Fibroblast of skin of back (primary cell): ENCODE measurements at places on chromosomes 5 and 9.

DNA sequence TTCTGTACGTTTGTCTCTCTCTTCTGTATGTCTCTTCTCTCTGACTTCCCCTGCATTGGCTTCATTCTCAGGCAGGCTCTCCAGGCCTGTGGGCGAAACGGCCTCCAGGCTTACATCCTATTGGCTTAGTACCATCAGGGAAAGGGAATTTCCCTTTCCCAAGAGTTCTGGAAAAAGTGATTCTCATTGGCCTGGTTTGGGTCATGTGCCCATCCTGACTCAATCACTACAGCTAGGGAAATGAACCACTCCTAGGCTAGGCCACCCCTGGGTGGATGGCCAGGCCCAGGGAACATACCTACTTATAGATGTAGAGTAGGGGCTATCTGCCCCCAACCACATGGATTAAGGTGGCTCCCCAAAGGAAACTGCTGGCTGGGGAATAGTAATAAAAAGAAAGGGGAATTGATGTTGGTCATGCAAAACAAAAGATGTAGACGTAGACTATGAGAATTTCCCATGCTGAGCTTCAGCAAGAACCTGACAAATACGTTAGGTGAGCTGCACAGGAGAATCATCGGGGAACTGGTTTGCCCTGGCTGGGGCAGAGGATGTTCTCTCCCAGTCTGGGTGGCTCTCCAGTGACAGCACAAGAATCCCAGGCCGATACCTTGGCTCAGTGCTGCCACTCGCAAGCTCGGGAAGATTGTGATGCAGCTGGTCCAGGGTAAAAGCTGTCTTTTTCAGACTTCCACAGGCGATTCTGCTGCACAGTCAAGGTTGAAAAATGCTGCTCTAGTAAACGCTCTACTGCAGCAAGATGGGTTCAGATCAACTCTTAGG is 3.7 kb upstream of the EGR1 start:
- peak; percentile 71 for DNase-seq

DNA sequence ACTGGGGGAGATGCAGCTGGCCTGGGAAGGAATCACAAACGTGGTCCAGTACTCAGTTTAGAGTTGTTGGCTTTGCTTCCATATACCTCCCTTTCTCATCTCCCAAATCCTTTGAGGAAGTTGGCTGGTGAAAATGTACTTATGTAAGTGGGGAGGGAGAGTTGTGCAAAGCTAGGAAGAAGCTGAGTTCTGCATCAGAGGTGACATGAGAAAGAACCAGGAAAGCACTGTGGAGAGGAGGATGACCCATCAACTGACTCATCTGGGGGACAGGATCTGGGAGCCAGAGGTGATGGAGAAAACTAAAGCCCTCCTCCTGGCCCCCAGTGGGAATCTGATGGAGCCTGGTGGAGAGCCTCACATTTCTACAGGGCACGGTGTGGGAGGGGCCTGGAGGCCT is 16.2 kb downstream of the KCNMB1 start:
- DNase-seq, result peak; percentile 10

DNA sequence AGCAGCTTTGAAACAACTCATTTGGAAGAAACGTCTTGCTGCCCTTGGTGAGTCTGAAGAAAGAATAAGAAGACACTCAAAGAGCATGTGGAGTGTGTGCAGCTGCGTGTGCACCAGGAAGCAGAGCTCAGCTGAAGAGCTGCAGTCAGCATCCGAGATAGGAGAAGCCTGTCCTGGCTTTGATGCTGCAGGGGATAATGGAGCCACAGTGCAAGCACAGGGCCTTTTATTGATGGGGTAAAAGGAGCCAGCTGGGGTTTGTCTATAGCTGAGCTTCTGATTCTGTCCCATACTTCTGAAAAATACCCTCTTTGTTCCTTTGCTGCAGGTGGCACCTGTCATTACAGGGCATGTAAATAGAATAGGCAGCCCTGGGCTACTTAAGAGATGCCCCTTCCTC is 375.7 kb upstream of the ZNF462 start:
- no peak for DNase-seq

GRCh38 chr5:11903614-11904264 is 507 bp downstream of the CTNND2 start:
- peak; percentile 35 for DNase-seq

- DNase-seq, result no peak
These were observed 34.2 kb upstream of the IL7R start for GRCh38 chr5:35822511-35822910.

DNA sequence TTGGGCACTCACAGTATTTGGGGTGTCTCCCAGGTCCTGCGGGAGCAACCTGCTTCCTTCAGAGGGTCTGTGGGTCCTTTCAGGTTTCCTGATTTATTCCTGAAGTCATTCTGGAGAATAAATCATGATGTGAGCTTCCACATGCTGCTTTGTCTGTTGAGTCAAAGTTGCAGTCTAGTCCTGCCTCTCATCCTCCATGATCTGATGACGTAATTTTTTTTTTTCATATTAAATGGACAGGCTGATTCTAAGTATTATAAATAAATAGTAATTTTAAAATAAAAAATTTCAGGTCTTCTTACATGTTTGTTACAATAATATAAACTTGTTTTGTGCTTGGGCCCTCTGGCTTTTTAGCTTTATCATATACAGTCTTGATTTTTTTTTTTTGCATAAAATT is 26.3 kb upstream of the RIOK2 start:
- DNase-seq, result no peak

DNA sequence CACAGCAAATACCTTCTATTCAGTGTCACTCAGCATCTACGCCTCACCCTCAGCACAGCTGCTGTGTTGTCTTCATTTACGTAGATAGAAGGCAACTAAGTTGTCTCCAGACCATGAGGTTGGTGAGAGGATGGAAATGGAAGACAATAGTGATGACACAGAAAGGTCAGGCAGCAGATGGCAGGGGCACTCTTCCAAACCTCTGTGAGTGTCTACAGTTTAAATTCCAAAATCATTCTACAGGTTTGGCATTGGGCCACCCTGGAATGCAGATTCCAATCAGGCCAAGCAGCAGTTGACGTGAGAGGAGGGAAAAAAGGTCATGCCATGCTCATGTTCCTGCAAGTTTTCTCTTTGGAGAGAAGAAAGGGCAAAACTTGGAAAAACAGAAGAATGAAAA is 68.7 kb upstream of the ADAMTSL1 start:
- DNase-seq, result peak; percentile 63

- no peak for DNase-seq
These were observed 343.9 kb downstream of the NFIB start for GRCh38 chr9:13970018-13970417.

DNA sequence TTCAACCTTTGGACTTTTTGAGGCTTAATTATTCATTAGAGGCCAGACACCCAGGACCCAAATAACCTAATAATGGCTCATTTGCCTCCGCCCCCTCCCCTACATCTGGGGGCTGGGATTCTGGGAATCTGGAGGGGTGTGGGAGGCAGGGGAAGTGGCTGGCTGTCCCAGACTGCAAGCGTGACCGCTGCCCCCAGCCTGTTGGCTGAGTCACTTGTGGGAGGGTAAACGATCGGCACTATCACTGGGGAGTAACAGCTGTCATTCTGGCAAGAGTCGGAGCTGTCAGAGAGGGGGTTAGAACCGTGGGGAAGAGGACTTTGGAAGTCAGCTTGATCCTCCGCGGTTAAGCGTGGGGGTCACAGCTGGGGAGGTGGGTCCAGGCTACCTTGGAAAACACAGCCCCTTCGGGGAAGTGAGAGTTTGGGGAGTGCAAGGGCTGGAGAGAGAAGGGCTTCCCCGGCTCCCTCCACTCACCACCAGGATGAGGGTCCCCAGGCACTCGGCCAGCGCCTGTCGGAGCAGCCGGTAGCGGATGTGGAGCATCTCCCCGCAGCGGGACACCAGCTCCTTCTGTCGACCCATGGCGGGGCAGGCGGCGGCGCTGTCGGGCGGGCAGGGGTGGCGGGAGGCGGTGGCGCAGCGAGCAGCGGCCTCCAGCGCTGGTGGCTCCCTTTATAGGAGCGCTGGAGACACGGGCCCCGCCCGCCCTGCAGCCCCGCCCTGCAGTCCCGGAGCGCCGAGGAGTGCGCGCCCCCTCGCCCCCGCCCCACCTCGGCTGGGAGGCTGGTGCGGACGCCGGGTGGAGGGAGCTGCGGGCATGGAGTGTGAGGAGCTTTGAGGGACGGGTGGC is at the start of gene AQP3:
TSS of gene AQP3 (minus strand) at position 648 of the 853 bp plus-strand sequence. CDS start at position 585, 63 bp downstream.
- peak; percentile 66 for DNase-seq

- peak; percentile 21 for DNase-seq
These were observed 5.6 kb upstream of the PURA start for GRCh38 chr5:140108093-140109017.

DNA sequence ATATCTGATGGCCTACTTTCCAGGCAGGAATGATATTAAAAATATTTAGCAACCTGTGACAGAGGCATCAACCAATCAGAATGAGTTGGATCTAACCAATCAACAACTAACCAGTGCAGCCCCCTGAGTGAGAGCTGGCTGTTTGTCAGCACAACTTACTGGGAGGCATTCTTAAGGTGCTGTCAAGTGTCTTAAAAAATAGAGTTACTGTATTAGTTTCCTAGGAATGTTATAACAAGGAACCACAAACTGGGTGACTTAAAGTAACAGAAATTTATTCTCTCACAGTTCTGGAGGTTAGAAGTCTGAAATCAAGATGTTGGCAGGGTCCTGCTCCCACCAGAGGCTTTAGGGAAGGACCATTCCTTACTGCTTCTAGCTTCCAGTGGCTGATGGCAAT is 85.2 kb downstream of the ATG10 start:
- DNase-seq, result peak; percentile 39

DNA sequence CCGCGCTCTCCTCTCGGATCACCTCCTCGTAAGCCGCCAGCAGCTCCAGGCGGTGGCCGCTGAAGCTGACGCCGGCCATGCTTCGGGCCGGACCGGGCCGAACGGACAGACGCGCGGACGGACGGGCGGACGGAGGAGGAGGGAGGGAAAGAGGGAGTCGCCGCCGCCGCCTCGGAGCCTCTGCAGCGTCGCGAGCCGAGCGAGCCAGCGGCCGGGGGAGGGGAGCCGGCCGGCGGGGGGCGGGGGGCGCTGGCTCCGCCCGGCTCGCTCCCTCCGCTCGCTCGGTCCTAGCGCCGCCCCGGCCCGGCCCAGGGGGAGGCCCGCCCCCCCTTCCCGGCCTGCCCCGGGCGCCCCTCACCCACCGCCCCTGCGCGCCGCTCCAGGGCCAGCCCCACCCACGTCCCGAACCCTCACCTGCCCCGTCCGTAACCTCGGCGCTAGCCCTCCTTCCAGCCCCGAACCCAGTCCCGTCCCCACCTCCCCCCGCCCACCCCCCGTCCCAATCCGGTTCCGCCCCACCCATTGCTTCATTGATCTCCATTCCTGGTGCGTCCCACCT is at the start of gene DBN1:
TSS of gene DBN1 (minus strand) at position 192 of the 559 bp plus-strand sequence. CDS start at position 79, 113 bp downstream.
- peak; percentile 74 for DNase-seq
